ENCODE measurements at places on chromosomes 5 and 9.

DNA sequence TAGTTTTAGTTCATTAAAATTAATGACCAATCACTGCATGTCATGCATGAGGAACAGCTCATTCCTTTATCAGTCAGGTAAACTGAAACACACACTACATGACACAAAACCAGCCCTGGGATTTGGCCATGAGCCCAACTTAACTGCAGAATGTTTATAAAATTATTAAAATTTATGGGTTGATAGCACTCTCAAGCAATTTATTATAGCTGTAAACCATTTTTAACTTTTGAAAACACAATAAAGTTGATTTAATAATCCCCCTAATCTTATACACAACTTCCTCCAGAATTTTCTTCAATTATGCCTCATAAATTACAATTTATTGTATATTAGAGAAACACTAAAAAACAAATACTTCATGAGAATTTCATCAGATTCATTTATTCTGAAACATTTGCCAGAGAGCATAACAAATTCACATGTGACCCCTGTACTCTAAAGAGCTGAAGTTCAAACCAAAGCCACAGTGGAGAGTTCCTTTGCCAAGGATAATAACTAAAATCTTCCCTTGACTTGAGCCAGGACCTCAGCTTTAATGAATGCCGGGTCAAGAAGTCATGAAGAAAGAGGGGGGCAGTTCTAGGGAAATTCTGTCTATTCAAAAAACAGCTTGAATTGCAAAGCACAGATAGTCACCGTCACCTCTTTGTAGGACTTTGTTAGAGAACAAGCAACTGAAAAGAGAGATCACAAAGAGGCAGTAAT lies 763.7 kb upstream of the GRAMD2B start:
- DNase-seq: peak; percentile 4

DNA sequence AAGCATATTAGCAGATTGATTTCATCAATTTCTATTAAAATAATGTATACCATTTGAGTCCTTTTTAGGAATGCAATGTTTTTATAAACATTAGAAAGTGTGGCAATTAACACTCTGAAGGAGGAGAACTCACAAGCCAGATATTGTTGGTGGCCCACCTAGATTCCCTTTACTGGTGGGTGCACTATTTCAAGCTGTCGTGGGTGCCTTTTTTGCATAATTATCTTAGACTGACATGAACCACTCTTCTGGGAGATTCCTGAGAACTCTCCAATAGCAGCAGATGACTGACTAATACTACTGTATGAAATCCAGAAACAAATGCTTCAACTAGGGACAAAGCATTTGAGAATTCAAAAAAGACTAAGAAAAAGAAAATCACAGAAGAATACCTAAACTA lies 526.0 kb downstream of the CDH18 start:
- DNase-seq: no peak

GRCh38 chr5:173498739-173499470 lies 117.5 kb downstream of the BOD1 start:
- peak; percentile 21 for DNase-seq

- no peak for DNase-seq
Measured at GRCh38 chr5:24623031-24623430, 21.7 kb downstream of the CDH10 start.

GRCh38 chr5:132927355-132928061 lies 35.9 kb downstream of the AFF4 start:
- DNase-seq: no peak

- no peak for DNase-seq
Measured at GRCh38 chr9:95399261-95399660, 81.8 kb upstream of the FANCC start.

DNA sequence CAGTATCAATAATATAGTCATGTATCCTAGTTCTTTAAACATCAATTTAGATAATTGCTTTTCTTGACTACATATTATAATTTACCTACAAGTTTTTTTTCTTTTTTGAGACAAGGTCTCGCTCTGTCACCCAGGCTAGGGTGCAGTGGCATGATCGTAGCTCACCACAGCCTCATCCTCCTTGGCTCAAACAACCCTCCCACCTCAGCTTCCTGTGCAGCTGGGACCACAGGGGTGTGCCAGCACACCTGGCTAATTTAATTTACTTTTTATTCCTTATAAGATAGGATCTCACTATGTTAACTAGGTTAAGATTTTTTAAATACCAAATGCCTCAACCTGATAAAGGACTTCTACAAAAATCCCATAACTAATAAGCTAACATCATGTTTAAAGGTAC lies 21.1 kb downstream of the UIMC1 start:
- no peak for DNase-seq

DNA sequence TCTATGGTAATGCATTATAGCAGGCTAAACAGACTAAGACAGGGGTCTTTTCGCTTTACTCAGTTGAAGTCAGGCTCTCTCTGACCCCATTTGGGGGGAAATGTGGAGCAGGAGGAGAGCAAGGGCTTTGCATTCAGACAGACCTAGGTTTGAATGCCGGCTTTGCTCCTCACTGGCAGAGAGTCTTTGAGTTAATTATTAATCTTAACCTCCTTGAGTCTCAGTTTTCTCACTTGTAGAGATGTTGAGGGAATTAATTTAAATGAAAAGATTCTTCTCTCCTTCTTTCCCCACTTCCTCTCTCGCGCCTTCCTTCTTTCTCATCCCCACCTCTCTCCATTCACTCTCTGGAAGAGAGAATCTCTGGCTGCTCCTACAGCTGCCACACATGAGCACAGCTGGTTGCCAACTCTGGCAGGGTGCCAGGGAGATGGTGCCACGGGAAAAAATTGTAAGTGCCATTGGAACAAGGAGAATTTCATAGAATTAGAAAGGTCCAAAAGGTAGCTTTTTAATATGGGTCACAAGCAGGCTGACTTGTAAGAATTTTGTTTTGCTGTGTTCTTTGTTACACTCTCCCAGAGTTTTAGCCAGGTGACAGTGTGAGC lies 25.2 kb upstream of the GLRA1 start:
- peak; percentile 43 for DNase-seq

DNA sequence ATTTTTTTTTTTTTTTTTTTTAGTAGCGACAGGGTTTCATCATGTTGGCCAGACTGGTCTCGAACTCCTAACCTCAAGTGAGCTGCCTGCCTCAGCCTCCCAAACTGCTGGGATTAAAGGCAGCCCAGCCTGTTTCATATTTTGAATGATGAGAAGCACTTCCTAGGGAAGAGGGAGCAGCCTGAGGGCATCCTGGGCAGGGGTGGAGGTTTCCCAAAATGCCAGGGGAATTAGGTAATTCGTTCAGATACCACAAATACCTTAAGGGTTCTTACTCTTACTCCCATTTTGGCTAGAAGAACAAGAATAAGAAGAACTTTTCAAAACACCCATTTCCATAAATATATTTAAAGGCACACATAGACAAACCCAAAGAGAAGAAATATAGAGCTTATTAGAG lies 29.5 kb upstream of the RAPGEF1 start:
- no peak for DNase-seq

DNA sequence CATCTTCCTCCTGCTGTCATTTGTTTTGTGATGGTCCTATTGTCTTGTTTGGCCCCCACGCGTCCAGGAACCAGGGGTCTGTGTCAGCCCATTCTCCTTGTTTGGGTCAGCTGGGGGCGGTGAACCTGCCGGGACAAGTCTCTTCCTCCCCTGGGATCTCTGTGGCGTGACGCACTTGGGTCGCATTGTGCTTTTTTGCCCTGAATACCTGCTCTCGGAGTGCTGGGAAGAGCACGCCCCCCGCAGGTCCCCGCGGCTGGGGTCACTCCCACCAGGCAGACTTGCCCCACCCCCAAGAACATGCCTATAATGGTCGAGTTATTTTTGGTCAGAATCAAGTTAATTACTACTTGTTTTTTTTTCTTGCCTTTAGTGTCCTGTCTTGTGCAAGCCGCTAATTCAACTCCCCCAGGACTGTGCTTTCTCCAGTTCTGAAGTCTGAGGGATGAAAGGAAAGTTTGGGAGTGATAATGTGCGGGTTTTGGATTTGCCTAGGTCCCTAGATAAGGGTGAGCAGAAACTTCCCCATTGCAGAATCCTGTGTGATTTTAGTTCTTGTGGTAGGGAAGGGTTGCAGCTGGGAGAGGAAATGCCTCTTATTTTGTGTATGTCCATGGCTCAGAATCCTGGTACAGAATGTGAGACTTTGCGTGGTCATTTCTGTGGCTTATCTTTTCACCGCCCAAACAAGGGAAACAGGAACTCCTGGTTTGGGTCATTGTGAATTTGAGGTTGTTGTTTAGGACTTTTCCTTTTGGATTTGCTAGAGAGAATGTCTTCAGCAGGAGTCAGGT lies 789 bp downstream of the ACER2 start:
- peak; percentile 23 for DNase-seq

DNA sequence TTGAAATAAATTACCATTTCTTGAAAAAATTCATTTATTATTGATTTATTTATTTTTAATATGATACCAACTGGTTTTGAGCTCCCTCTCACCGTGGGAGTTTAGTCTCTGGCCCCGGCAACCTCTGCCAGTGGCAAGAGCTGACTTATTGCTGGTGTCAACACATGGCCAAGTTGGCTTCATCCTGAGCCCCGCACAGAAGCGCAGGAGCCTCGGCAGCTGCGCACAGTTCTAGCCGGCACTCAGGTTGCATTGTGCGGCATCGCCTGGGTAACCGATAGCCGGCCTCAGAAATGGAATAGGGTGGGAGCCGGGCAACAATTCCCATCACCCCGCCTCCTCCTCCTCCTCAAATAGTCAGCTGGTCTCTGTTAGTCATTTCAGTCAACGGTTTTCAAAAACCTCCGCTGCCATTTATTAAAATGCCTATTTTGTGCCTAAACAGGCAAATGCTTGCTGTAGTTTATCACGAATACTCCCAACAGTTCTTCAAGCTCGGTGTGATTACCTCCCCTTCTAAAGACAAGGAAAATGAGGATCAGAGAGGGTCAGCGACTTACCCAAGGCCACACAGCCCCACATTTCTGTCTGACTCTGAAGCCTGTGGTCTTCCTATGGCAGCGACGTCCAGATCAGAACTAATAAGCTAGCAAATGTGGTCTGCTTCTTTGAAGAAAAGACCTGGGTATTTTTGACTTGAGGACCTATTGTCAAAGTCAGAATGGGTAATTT lies 15.7 kb upstream of the MSX2 start:
- no peak for DNase-seq

- no peak for DNase-seq
Measured at GRCh38 chr5:126094991-126095390, 328.2 kb upstream of the GRAMD2B start.

DNA sequence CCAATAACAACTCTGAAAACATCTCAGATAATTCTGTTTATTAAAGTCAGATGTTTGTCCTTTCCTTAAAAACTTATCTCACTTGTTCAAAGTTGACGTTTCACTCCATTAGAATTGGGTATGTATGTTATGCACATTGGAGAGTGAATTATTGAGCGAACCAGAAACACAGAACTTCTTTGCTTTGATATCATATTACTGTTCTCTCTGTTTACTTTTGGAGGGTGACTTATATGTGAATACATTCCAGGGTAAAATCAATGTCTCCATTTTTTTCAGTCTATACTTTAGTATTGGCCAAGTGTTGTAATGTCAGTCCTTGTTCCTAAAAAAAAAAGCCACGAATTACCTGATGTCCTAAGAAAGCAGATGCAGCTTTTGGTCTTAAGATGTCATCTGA lies 307.4 kb downstream of the CSNK1G3 start:
- no peak for DNase-seq

DNA sequence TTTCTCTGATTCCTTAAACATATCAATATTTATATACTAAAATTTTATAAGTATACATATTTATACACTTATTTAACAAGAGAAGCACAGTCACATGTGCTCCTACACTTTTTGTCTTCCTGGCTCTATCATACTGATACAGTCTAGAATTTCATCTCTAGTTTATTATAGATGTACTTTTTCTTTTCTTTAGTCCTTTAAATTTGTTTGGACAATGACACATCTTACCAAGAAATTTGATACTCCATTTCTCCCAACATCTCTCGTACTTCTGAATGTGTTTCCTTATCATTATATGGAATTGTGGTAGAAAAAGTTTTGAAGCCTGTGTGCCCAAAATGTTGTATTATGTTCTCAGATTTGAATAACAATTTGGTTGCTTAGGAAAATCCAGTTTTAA lies 104.6 kb downstream of the DMRT2 start:
- no peak for DNase-seq

DNA sequence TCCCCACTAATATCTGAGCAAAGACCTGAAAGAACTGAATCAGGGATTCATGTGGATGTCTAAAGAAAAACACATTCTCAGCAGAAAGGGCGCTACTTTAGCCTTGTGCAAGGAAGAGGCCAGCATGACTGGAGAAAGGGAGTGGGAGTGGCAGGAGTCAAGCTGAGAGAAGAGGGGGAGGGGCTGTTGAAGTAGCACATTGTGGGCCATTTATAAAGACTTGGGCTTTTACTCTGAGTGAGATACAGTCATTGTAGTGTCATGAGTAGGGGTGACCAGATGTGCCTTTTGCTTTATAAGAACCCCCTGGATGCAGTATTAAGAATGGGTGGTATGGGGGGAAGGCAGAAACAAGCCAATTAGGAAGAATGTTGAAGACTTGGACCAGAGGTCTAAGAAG lies 452.8 kb downstream of the ENC1 start:
- no peak for DNase-seq

- DNase-seq: no peak
Measured at GRCh38 chr9:89789922-89790510, 185.2 kb downstream of the GADD45G start.

DNA sequence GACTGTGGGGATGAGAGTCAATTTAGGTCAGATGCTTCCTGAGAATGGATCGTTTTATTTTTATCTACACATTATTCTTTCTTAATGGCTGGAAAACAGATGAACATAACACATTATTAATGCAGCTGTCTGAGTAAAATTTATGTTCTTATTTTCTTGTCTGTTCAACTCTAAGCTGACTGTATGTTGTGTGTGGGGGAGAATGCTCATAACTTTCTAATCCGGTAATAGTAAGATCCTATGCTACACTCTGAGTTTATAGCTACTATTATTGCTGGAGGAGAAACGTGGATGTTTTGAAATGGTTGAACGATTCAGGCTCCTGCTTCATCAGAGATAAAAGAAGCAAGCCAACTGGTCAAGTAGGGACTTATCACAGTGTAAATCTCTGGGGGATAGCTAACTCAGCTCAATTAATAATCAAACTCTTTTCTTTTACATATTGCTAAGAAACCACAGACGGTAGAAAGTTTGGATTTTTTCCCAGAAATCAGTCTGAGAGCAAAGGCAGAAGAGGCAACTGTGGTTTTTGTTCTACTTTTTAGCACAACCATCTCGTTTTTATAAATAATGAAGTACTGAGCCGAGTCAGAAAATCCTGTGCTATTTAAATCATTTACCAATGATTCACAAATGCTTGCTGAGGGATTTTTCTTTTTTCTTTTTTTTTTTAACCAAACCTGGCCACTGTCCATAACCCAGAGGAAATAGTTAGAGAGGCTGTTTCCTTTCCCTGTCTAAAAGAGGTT lies 265.0 kb upstream of the FAM174A start:
- peak; percentile 98 for DNase-seq

- no peak for DNase-seq
Measured at GRCh38 chr9:84383178-84383577, 42.6 kb upstream of the SLC28A3 start.

DNA sequence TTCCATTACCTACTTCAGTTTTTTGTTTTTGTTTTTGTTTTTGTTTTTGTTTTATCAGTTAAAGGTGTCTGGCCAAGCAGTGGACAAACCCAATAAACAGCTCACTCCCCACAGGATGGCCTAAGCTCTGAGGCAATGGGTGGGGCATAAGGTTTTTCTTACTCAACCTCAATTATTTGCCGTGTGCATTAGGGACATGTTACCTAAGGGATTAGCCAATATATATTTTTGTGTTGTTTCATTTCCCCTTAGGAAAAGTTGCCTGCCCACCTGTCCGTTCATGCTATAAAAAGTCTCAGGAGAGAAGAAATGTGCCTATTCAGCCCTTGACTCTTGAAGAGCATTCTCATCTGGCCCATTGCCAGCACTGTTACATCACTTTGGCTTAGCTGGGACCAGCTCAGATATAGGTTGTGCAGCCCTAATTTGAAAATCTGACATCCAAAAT lies 7.3 kb downstream of the SH3RF2 start:
- DNase-seq: peak; percentile 74
